Cardiac muscle cell (in vitro differentiated cells and primary cell): ENCODE measurements at places on chromosomes 12 and 14. TPM values are rescaled to one million over a fixed set of nuclear protein-coding genes. Genes with fewer than 3 reads are reported as not detected.

Gene HNF1A
- total RNA-seq: not detected in 2 replicates

Gene EAPP
- total RNA-seq: 42.3 and 42.4 TPM in 2 replicates

Gene MIP
- total RNA-seq: not detected in 2 replicates

Gene TEAD4
- 29.1 and 31.9 TPM in 2 replicates for total RNA-seq

Gene TGM1
- total RNA-seq: 0.35 and 1.7 TPM in 2 replicates

Gene ST8SIA1
- 5.4 and 10.1 TPM in 2 replicates for total RNA-seq

Gene DAO
- not detected in 2 replicates for total RNA-seq

Gene C12orf56
- not detected in 2 replicates for total RNA-seq

Gene CLEC1A
- not detected in 2 replicates for total RNA-seq
